Stimulated activated CD4-positive, alpha-beta T cell treated with anti-CD3 and anti-CD28 coated beads, Interleukin-12 subunit alpha, Interleukin-12 subunit beta, amount 100 ng/mL, for 48 hours (primary cell): ENCODE measurements at places on chromosomes 11 and 22.

- no peak for DNase-seq
Measured at GRCh38 chr11:10325277-10326011, 20.6 kb downstream of the ADM start.

- DNase-seq, result no peak
Measured at GRCh38 chr11:75428989-75429640, 3.9 kb downstream of the KLHL35 start.

- no peak for DNase-seq
Measured at GRCh38 chr11:61690706-61691379, 10.7 kb downstream of the DAGLA start.

DNA sequence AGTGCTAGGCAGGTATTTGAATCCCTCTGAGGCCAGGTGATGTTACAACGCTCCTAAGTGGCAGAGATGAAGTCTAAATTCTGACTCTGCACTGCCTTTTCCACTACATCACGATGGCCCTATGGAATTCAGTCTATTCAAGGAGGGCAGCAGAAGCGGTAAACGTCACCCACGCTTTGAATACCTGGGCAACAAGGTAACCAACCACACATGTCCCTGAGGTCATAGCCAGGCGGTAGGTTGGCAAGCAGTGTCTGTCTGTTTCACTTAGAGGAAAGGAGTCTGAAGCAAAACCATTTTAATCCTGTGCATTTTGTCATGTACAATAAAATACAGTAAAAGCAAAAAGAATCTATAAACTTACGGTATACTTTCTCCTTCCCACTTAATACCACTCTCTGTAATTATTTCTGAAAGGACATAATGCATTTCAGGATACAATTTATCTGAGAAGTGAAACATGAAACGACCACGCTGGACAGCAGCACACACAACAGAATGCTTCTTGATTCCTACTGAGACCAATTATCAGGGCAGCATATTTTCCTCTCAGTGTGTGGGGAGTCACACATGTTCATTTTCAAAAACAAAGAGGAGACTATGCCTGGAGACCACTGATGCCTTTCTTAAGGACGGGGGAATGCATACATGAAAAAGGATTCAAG, 51.3 kb downstream of the PRDM10 start:
- DNase-seq, result no peak

DNA sequence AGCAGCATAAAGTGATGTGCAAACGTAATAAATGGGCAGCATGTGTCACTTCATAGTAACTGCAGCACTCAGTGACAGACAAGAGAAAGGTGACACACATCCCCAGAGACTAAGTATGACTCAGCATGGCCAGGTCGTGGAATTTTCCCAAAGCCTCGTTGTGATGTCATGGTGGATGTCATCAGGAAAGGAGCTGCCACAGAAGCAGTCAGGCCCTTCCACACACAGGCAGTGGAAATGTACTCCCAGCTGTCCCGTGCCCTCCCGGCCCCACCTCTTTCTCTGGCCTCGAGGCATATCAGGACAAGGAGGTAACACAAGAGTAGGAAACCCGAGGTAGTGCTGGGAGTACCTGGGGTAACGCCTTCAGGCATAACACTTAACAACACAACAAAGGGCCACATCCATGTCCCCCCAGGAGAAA, 8.1 kb downstream of the PC start:
- peak; percentile 11 for DNase-seq

DNA sequence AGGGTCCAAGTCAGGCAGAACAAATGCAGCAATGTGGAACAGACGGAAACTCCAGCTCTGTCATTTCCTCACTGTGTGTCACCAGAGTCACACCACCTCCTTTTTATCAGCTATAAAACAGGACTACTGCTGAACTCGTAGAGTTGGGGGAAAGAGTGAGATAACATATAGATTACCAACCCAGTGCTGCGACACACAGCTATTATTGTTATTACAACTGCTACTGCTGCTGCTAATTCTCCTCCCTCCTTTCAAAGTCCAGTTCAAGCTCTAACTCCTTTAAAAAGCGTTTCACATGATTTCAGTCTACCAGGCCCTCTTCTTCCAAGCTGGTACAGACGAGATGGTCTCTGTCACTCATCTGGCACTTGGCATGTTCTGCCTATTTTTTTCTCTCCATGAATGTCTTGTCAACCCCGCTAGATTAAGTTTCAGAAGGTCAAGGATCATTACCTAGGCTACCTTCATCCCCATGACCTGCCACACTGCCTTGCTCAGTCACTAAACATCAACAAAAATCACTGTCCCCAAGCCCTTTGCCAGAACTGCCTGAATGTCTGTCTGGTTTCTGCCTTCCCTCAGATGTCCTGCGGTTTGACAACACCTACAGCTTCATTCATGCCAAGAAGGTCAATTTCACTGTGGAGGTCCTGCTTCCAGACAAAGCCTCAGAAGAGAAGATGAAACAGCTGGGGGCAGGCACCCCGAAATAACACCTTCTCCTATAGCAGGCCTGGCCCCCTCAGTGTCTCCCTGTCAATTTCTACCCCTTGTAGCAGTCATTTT, 3.7 kb upstream of the MTFP1 start:
- no peak for DNase-seq

DNA sequence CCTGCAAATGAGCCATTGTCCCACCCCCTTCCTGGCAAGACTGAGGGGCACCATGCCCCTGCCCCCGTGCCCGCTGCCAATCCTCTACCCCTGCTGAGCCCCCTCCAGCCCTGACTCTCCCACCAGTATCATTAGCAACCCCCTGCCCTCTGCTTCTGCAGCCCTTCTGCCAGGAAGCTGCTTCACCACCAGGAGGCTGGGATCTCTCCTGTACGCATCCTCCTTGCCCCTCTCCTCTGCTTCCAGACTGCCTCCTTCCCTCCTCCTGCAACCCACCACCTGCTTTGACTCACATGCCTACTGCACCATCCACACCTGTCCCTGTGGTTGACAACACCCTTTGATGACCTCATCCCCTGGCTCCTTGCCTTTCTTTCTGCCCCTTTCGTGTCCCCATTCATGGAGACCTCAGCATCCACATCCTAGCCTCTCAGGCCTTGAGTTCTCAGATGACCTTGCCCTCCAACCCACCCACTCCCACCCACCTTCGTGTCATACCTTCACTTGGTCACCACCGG, 13.4 kb upstream of the PNPLA3 start:
- no peak for DNase-seq

DNA sequence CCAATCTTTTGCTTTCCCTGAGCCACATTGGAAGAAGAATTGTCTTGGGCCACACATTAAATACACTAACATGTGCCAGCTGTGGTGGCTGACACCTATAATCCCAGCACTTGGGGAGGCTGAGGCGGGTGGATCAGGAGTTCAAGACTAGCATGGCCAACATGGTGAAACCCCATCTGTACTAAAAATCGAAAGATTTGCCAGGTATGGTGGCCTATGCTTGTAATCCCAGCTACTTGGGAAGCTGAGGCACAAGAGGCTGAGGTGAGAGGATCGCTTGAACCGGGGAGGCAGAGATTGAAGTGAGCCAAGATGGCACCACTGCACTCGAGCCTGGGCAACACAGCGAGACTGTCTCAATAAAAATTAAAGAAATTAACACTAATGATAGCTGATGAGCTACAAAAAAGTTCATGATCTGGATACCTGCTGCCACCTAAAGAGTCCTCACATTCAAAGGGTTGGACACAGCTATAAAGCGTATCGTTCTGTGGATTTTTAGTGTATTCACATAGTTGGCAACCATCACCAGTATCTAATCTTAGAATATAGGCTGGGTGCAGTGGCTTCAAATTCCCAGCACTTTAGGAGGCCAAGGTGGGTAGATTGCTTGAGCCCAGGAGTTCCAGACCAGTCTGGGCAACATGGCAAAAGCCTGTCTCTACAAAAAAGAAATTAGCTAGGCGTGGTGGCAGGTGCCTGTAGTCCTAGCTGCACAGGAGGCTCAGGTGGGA, 3.4 kb upstream of the LDHC start:
- DNase-seq, result peak; percentile 8

DNA sequence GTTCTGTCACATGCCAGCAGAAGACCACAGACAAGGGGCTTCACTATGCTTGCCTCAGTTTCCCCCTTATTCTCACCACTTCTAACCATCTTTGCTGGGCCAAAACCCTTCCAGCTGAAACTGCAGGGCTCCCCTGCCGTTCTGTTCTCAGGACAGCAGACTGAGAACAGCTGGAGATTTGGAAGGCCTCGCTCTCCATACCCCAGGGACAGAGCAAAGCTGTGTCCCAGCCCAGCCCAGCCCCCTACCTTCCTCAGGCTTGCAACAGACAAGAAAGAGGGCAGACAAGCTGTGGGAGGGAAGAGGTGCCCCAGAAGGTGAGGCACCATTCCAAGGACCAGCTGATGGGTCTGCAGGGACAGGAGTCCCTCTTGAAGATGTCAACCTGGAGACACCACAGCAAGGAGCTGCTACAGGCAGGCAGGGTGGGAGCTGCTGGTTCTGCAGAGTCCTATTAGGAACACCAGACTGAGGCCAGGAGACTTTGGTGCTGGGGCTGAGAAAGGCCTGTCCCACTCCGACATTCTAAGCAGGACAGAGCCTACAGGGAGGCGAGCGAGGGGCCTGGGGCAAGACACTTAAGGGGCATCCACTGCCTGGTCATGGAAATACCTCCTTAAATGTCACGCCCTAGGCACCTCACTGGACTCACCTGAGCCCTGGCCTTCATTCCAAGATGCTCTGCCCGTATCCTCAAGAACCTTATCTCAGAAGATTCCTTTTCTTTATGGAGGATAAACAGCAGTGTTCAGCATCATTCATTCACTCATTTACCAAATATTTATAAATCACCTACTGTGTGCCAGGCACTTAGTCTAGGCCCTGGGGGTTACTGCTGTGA, 6.9 kb downstream of the SCN2B start:
- no peak for DNase-seq

- DNase-seq, result no peak
Measured at GRCh38 chr11:12160680-12161079, 50.3 kb downstream of the MICAL2 start.

- no peak for DNase-seq
Measured at GRCh38 chr11:44793350-44794090, 66.8 kb downstream of the TSPAN18 start.

- DNase-seq, result no peak
Measured at GRCh38 chr11:33920838-33921613, 29.1 kb upstream of the LMO2 start.

DNA sequence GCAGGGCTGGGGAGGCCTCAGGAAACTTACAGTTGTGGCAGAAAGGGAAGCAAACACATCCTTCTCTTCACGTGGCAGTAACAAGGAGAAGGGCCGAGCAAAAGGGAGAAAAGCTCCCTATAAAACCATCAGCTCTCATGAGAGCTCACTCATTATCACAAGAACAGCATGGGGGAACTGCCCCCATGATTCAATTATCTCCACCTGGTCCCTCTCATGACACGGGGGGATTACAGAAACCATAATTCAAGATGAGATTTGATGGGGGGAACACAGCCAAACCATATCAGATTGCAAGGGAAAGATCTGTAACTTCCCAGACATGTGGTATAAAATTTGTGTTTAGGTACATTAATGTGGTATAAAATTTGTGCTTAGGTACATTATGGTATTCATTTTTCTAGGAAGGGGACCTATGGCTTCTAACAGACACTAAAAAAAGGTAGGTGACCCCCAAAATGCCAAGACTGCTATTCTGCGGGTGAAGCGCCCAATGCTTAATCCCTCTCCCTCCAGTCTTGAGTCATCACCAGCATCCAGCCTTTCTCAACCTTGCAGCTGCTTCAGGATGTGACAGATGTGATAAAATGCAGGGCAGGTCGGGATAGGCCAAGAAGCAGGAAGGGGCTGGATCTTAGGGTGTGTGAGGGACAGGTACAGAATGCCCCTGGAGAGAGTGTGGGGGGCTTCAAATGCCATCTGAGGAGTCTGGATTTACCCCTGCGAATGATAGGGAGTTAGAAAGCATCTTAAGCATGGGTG, 57.7 kb upstream of the AMPD3 start:
- DNase-seq, result no peak

DNA sequence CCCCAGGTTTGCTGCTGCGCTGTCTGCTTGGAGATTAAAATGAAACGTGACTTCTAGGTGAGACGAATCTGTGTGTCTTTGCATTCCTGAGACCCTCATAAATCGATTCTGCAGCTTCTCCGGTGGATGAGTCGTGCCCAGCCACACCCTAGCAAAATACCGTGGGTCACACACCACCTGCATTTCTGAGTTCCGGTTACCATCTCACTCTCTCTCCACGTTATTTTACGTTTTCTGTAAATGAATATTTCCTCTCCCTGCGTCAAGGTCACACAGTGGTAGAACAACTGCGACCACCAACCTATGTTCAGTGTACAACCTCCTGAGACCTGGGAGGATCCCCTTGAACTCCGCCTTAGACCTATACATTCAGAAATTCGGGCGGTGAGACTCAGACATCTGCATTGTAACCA, 1.1 kb downstream of the YWHAH start:
- DNase-seq, result no peak

DNA sequence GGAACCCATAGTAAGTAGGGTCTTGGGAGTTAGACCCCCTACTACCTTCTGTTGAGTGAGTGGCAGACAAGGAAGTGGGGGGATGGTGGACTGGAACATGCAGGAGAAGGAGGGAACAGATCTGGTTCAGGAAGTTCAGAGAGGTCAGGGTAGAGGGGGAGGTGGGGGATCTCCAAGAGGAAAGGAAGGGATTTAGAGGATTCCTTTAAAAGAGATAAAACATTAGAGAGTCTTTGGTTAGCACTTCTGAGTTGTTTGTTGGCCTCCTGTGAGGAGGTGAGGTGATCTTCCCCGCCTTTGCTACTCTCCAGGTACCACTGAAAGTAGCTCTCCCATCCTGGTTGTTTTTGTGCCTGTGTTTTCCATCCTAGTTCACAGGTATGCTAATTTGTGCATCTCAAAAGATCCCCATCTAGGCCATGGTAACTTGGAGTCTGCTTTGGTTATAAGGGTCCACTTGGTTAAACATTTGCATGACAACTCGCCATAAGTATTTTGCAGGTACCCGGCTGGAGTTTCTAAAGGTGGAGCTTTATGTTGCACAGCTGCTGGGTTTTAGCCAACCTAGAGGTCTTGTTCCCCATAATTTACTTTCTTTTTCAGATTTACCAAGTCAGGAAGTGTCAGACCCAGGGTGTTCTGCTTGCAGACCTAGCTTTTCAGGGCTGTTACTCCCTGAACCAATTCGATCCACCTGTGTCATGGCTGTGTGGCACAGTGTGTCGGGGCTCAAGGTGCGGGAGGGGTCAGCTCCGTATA, 79.3 kb upstream of the SORL1 start:
- no peak for DNase-seq

- DNase-seq, result no peak
Measured at GRCh38 chr11:84812471-84812969, 814.6 kb downstream of the DLG2 start.

DNA sequence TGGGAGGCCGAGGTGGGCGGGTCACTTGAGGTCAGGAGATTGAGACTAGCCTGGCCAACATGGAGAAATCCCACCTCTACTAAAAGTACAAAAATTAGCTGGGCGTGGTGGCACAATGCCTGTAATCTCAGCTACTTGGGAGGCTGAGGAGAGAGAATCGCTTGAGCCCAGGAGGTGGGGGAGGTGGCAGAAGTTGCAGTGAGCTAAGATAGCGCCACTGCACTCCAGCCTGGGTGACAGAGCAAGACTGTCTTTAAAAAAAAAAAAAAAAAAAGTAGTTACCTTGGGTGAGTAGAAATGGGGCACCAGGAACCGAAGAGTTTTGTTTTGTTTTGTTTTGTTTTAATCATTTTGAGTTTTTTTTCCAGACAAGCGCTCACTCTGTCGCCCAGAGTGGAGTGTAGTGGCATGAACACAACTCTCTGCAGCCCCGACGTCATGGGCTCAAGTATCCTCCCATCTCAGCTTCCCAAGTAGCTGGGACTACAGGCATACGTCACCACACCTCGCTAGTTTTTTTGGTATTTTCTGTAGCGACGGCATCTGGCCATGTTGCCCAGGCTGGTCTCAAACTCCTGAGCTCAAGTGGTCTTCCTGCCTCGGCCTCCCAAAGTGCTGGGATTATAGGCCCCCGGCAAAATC, 15.8 kb downstream of the THAP12 start:
- no peak for DNase-seq
